ENCODE measurements at places on chromosomes 3 and 15. TPM values are rescaled to one million over a fixed set of nuclear protein-coding genes. Genes with fewer than 3 reads are reported as not detected.
A peak's percentile ranks its signal among the peaks of the same experiment; 100 is the strongest.

GRCh38 chr15:54428596-54428995 lies 450.4 kb downstream of the UNC13C start:
- DNase-seq = no peak

DNA sequence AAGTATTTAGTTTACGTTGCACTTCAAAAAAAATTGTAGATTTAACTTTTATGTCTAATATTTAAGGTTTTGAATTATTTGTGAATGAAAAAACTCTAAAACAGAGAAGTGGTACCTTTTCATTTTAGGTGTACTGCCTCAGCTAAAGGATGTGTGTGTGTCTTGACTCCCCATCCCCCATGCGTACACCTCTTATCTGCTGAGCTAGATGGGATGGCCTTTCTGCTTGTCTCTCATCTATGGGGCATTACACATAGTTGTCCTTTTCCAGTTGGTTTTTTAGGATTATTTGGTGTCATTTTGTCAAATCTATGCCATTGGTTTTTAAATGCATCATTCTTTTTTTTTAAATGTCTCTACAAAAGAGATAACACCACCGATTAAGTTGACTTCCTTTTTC lies 110.9 kb downstream of the FNDC3B start:
- no peak for DNase-seq

- DNase-seq = peak; percentile 33
These were observed 4.5 kb downstream of the WNT5A start for GRCh38 chr3:55482496-55483195.

- DNase-seq = no peak
These were observed 41.3 kb downstream of the CA12 start for GRCh38 chr15:63340353-63340752.

- no peak for DNase-seq
These were observed 2.8 kb upstream of the MB21D2 start for GRCh38 chr3:192920411-192920810.

DNA sequence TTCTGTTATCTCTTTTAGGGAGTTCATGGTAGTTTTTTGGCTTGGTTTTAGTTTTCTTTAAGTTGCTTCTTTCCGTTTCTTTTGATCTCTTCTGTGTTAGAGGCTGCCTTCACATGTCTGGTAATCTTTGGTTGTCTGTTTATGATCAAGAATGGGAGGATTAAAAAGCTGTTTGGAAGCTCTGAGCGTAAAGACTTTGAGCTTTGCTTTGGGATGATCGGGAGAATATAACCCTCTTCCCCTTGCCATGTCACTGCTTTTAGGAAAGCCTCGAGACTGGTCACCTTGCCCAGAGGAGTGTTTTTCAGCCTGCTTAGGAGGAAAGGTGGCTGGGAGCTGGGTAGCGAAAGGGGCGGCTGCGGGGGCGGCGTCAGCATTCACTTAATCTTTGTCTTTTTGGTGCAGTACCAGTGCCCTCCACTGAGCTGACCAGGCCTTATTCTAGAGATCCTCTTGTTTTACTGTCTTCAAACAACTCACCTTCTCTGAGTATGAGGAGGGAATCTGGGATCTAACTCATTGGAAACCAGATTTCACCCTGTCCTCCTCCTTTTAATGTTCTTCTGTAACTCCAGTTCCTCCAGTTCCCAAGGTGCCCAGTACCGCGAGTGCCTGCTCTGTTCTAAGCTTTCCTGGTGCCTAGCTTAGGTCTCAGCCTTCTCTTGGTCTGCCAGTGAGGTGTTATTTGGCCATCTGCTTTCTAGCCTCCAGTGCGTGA lies 15.5 kb downstream of the TATDN2 start:
- peak; percentile 47 for DNase-seq

DNA sequence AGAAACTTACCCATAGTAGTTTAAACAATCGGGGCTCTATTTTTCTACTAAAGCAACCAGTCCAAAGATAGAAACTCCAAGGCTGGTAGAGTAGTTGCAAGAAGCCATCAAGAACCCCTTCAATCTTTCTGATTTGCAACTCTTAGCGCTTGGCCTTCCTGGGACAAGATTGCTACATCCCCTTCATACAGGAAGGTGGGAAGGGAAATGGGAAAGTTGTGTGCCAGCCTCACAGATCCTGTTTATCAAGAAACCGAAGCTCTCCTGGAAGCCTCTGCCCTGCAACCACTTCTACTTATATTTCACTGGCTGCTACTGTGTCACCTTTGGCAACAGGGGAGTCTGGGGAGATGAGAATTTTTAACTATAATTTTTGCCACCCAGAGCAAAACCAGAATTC lies 46.2 kb downstream of the OSBPL10 start:
- DNase-seq = no peak

GRCh38 chr3:87435926-87436620 lies 159.7 kb upstream of the POU1F1 start:
- no peak for DNase-seq

DNA sequence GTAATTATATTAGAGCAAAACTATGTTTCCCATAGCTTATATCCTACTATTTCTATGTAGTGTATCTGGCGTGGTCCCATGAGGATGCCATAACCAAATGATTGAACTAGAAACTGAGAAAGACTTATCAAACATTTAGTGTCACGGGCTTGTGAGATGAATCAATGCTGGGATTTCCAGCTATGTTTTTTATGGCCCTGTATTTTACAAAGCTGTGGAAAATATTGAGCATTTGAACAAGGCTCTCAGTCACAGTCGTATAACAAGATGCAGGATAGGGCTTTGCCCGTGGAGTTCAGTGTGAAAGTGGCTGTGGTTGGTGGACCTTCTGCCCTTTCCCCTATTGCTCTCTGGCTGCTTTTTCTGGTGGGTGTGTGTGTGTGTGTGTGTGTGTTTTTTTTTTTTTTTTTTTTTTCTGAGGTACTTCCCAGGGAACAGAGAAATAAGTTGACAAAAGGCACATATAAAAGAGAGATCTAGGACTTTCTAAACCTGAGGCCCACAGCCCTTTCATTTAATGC lies 60.7 kb downstream of the CACNA1D start:
- no peak for DNase-seq

ARPP21 gene
- total RNA-seq = 0.12 TPM

RNU5B-1 gene
- total RNA-seq = not detected

DNA sequence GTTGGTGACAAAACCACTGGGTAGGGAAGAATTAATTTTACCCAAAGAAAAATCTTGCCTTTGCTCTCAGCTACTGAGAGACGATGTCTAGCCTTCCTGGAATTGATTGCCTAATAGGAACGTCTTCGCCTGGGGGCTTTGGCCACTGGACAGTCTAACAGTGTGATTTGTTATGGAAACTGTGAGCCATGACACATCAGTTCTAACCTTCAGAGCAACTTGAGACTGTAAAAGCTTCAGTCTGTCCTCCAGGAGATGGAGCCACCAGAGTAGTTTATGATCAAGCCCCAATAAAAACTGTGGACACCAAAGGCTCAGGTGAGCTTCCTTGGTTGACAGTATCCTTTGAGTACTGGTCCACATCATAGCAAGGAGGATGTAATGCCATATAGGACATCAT lies 235.8 kb upstream of the TMCO5A start:
- DNase-seq = no peak

DNA sequence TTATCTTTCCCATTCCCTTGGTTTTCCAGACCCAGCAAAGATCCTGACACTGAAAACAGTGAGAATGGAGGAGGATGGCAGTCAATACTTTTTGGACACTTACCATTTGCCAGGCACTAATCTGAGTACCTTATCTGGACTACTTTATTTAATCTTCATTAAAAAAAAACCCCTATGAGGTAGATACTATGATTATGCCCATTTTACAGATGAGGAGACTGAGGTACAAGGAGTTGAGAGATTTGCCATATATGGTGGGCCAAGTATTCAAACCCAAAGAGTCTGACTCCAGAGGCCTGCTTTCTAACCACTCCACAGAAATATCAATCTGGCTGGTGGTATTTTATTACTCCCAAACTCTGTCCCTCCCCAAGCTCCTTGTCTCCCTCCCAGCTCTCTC lies 19.6 kb downstream of the HCN4 start:
- DNase-seq = no peak

GRCh38 chr3:51243924-51244323 lies 141.2 kb upstream of the MANF start:
- DNase-seq = no peak

GRCh38 chr3:172320468-172320867 lies 127.8 kb downstream of the GHSR start:
- DNase-seq = no peak

CCR8 gene
- not detected for total RNA-seq

GRCh38 chr15:69573815-69574475 lies 121.3 kb downstream of the RPLP1 start:
- DNase-seq = no peak
